GM04503 (cell line): ENCODE measurements at places on chromosomes 13 and 19.

DNA sequence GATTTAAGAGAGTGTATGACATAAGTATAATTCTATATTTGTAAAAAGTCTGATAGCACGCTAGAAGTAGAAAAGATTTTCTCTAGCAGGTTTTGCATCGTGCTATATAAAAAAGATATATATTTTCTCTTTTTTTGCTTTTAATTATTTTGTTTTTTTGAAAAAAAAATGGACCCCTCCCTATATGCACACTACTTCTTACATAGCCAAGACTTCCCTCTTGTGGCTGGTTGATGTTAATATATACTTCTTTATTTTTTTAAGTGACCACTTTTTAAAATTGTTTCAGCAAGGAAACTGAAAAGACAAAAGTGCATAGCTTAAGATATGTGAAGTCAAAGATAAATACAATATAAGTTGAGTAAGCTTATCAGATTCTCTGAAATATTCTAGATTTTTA lies 1202.8 kb downstream of the DIAPH3 start:
- DNase-seq = no peak

DNA sequence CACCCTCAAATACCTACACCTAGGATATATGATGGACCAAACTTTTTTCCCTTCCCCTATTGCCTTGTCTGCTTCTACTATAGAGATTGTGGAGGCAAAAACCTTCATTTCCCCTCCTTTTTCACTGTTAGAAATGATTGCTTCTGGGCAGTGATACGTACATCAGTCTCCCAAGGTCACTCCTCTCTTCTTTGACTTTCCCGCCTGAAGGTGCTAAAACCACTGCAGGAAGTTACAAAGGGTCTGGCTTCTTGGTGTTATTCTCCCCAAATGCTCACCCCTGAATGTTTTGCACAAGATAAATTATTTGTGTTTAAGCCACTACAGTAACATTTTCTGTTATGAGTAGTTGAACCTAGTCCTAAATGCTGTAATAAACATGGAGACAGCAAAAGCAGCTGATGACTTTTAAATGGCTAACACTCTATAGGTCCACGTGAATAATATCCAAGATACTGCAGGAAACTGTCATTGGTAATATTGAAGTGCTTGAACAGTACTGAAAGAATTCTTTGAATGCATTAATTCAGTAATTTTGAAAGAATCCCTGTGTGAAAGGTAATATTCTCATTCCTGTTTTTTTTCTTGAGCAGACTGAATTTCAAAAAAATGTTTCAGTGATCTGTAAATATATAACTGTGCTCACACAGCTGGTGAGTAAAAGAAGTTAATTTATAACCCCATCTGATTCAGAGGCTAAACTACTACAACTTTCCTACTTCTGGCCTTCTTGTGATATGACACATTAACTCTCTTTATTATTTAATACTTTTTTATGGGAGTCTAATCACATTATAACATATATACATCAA lies 865.1 kb downstream of the EFNB2 start:
- no peak for DNase-seq

DNA sequence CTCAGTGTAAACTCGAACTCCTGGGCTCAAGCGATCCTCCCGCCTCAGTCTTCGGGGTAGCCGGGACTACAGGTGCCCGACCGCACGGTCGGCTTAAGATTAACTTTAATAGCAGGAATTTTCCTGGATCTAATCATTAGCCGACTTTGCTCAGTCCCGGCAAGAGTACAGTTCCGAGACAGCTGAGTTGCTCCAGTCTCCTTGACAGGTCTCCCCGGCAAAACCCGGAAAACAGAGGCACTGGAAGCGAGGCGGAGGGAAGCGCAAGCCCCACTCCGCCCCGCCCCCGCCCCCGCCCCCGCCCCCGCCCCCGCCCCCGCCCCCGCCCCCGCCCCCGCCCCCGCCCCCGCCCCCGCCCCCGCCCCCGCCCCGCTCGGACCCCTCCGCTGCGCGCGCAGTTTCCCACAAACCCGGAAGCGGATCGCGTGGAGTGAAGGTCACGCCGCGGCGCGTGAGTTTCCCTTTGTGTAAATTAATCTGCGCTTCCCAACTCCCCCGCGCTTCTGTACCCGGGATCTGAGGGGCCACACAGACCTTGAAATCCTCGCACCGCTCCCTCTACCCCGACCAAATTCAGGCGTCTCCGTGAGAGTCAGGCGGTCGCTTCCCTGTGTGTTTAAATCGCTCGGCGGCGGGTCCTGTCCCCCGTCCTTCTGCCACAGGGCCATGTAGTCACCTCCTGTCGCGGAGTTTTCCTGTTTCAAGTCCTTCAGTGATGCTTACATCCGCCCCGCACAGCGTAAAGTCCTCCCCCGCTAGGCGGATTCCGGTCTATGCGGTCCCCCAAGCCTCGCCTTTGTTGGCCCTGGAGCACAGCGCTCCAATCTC lies at the start of gene ZNF480:
ZNF480 (plus strand) TSS at position 397 of the 828 bp plus-strand sequence. CDS start 3,244 bp downstream, outside the sequence.
- no peak for DNase-seq

DNA sequence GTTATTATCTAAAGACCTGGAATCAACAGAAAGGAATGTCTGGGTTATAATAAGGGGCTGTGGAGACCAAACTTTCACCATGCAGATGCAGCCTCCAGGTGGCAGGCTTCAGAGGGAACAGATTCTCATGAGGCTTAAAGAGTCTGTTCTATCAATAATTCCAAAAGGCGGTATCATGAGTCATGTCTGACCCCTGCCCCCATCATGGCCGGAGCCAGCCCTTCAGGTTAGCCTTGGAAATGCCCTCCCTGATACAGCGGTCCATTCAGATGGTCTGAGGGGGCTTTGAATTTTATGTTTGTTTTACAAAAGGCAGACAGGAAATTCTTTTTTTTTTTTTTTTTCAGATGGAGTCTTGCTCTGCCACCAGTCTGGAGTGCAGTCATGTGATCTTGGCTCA lies 21.7 kb upstream of the LAMP1 start:
- DNase-seq = no peak

DNA sequence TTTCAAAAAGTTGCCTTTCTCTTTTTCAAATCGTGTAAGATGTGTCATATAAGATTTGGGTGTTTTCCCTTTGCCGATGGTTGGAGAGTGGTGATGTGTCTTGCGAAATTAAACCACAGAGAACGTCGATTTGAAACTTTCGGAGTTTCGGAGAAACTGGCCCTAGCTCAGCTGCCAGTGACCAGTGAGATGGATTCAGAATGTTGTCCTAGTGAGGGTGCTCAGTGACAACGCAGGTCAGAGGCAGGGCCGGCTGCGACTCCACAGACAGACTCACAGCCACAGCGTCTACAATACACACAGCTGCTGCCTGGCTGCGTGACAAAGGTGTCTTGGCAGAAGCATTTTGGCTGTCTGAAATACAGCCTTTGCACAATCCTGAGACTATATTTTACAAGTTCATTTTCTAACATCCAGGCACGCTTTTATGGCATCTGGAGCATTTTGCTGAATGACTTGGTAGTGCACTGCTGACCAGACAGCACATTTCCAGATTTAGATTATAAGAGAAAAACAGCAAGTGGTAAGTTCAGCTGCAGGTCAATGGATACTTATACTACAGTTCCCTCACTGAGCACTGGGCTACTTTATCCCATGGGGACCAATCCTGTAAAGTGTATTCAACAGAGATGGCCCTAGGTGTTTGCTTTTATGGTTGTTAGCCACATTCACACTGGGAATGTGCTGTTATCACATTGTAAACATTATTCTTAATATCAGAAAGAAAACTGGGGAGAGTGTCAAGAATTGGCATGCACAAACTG lies 207.5 kb downstream of the KCNRG start:
- DNase-seq = peak; percentile 82

GRCh38 chr13:60121337-60121687 lies 42.4 kb downstream of the DIAPH3 start:
- no peak for DNase-seq

DNA sequence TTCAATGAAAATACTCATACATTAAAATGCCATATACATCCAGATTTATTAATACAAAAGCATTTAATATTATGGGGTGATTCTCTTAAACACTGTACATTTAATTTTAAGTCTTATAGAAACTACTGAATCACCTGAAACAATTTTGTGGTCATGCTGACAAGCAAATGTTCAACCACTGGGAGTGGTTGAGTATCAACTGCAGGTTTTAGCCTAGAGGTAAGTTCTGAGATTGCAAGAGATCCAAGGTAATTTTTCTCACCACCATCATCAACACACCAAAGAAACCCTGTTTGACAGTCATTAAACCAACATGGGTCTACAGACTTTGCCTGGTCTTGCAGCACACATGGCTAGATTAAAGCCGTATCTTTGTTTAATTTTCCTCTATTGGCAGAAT lies 196.3 kb downstream of the LHFPL6 start:
- DNase-seq = no peak

GRCh38 chr13:78098249-78098648 lies 179.6 kb upstream of the EDNRB start:
- DNase-seq = no peak
